ENCODE measurements at places on chromosomes 4 and X. TPM values are rescaled to one million over a fixed set of nuclear protein-coding genes. Genes with fewer than 3 reads are reported as not detected.

The FIP1L1 gene
- polyA plus RNA-seq, result 25.5 TPM

The BGN gene
- polyA plus RNA-seq, result 288 TPM

The KLHL2 gene
- polyA plus RNA-seq, result 11.5 TPM

The RGN gene
- polyA plus RNA-seq, result 89.1 TPM

The POU3F4 gene
- polyA plus RNA-seq, result 1.0 TPM

The AMTN gene
- not detected for polyA plus RNA-seq

The TRMT2B gene
- polyA plus RNA-seq, result 8.6 TPM

The PHOX2B gene
- not detected for polyA plus RNA-seq

Data from kidney (tissue), 22 donors.